Stimulated activated CD8-positive, alpha-beta memory T cell treated with anti-CD3 and anti-CD28 coated beads, Interleukin-2, amount 100 ng/mL, for 1 hour (primary cell): ENCODE measurements at places on chromosomes 11 and 22.

GRCh38 chr11:115054570-115055538, 376.5 kb downstream of the NXPE2 start:
- DNase-seq = no peak

GRCh38 chr11:34086554-34087283, 18.7 kb upstream of the NAT10 start:
- no peak for DNase-seq

DNA sequence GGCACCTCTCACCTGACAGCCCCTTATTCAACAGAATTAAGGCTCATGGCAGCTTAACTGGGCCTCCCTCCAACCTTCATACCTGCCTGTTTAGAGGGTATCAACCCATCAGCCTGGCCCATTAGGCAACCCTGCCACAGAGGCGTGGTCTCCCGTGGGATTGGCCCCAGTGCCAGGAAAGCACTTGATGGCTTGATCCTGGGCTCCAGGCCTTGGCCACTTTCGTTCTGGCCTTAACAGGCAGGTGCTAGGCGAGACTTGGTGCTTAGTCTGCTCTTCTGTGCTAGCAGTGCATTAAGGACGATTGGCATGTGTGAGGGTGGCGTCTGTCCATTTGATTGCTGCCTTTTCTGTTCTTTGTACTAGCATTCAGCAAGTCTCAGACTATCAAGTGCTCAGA, 75.2 kb downstream of the CABIN1 start:
- DNase-seq = no peak

GRCh38 chr11:130204703-130205095, 45.1 kb downstream of the ST14 start:
- no peak for DNase-seq

GRCh38 chr11:59866836-59867235, 549 bp upstream of the TCN1 start:
- DNase-seq = no peak

GRCh38 chr11:119928047-119928446, 199.0 kb upstream of the NECTIN1 start:
- no peak for DNase-seq

- DNase-seq = no peak
These were observed 17.5 kb downstream of the GLB1L2 start for GRCh38 chr11:134349109-134349801.

DNA sequence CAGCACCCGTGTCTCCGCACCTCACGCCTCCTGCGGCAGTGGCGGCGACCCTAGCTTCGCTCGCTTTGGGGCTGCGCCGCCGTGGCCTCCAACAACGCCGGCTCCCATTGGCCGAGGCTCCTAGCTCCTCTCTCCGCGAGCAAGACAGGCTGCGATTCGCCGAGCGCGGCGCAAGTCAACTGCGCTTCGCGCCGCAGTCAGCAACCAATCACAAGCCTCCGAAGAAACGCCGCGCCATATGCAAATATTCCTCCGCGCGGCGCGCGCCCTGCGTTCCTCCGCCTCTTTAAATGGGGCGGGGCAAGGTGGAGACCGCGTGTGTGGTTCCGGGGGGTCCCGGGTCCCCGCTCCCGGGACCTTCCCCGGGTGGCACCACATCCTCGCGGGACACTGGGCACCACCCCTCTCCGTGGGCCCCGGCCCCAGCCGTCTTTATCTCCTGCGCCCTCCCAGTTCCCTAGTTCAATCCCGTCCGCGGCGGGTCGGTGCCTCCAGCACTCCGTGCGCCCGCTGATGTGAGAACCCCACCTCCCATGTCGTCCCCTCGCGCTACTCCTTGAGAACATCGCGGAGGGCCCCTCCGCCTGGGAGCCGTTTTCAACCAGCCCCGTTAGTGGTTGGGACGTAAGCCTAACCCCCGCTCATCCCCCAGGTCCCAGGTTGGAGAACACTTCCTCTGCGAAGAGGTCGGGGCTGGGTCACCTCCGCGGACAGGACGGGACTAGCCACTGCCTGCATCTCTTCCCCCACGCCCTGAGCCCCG, at the start of gene NAP1L4:
Gene NAP1L4, minus strand, starts transcription at position 96 of the 763 bp plus-strand sequence. CDS start 13,109 bp downstream, outside the sequence.
- peak; percentile 92 for DNase-seq

DNA sequence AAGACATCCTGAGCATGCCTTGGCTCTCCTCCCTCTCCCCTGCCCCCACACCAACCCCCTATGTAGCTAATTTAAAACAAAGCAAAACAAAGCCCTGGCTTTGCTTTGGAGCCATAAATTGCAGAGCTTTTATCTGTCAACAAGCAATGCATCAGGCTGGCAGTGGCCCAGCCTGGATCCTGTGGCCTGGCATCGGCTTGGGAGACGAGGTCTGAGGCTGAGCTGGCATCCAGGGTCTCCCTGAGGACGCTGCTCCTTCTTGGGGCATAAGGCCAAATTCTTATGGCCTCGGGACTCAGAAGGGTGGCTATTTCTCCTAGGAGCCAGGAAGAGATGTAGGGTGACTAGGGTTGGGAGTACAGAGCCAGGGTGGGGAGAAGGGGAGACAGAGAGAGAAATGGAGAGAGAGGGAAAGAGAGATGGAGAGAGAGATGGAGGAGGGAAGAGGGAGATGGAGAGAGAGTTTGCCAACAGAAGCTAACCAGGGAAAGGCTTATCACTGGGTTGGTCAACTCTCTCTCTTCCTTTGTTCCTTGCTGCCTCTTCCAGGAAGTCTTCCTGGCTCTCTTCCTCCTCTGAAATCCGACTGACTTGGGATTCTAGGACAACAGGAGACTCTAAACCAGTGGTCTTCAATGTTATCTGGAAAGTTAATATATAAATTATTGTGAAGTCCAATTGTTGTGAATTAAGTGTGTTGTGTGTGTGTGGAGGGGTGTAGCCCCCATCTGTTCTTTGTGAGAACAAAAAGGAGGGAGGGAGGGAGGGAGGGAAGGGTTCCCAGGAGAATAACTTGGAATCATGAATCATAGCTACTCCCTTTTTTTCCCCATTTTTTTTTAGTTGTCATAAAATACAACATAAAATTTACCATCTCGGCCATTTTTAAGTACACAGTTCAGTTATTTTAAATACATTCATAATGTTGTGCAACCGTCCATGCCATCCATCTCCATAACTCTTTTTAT, 29.1 kb downstream of the TSPAN18 start:
- DNase-seq = no peak

DNA sequence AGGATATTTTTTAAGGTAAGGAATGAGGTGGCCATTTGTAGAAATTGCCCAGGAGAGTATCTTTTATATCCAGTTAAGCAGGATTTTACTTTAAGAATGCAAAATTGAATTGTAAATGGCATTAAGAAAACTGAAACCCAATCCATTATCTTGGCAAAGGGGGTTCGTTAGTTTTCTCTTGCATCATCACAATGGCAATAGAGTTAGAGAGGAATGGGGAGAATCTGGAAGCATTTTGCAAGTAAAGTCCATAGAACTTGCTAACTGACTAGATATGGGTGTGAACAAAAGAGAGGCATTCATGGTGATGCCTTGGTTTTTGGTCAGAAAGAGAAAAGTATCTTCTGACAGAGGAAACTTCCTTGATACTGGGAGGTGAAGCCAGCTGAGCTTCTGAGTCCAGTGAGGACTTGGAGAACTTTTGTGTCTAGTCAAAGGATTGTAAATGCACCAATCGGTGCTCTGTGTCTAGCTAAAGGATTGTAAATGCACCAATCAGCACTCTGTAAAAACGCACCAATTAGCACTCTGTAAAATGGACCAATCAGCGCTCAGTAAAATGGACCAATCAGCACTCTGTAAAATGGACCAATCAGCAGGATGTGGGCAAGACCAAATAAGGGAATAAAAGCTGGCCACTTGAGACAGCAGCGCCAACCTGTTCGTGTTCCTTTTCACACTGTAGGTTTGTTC, 3.6 kb upstream of the CCDC117 start:
- no peak for DNase-seq

DNA sequence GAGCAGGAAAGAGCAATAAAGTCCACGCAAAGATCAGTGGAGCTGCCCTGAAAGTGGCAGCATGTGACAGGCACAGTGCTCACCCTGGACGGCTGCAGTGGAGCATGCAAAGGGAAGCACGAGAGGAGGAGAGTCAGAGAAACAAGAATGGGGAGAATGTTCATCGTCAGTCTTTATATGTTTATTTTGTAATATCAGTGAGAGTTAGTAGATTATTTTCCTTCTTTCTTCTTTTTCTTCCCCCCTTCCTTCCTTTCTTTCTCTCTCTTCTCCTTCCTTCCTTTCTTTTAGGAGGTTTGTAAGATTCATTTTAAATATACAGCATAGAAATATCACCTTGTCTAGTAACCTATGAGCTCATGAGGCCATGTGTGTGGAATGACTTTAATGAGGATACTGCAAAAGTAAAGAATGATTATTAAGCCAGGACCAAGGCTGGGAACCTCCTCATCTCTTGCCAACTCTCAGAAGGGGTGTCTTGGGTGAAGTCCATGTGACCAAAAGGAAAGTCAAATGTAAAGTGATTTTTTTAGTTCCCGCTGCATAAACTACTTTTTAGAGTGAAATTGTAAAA, 321.1 kb downstream of the AASDHPPT start:
- no peak for DNase-seq

- no peak for DNase-seq
These were observed 25.1 kb upstream of the TPH1 start for GRCh38 chr11:18071098-18071705.

GRCh38 chr11:17634776-17635550, 84.4 kb upstream of the MYOD1 start:
- no peak for DNase-seq

- no peak for DNase-seq
These were observed 10.9 kb upstream of the MRPL23 start for GRCh38 chr11:1936072-1936780.

DNA sequence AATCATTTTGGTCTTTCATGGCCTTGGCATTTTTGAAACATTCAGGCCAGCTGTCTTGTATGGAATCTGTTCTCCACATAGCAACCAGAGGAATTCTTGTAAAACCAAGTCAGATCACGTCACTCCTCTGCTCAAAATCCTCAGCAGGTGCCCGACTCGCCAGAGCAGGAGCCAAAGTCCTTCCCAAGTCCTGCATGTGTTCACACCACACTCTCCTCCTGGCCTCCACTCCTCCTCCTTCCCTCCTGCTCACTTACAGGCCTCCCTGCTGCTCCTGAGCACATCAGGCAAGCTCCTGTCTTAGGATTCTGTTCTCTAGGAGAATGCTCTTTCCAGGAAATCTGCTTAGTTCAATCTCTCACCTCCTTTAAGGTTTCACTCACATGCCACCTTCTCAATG, 6.9 kb upstream of the PSMC3 start:
- DNase-seq = no peak

- DNase-seq = no peak
These were observed 29.2 kb downstream of the PDGFD start for GRCh38 chr11:104134745-104135144.

- no peak for DNase-seq
These were observed 30.7 kb downstream of the PPP2R1B start for GRCh38 chr11:111735262-111736116.

GRCh38 chr11:57776031-57776521, 14.5 kb downstream of the CTNND1 start:
- DNase-seq = no peak

DNA sequence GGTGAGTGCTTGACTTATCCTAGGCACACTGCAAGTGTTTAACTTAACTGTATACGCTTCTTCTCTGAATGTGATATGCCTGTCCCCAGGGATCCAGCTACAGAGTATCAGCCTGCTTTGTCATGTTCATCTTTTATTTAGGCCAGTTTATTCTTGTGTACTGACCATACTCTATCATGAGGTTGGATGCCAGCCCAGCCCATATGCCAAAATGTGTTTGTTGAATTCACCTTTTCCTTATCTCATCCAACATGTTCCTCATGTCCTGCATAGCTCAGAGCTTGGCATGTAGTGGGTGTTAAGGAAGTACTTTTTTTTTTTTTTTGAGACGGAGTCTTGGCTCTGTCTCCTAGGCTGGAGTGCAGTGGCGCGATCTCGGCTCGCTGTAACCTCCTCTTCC, 116.2 kb downstream of the NCAM1 start:
- DNase-seq = no peak

- no peak for DNase-seq
These were observed 267.2 kb downstream of the TENM4 start for GRCh38 chr11:79173615-79174014.

DNA sequence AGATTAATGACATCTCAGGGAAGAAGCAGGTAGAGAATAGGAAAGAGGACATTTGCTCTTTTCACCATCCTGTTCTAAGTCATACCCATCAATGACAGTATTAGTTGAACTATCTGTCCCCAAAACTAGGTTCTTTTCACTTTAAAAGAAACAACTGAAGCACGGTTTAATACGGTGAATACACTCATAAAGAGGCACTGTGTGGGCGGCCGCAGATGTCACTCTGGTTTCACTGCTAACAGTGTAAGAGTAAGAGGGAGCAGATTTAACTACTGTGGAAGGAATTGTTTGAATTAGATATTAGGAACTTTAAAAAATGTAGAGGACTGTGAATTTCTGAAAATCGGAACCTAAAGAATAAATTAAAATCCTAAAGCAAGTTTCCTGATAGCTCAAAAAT, 49.5 kb downstream of the VSIG10L2 start:
- no peak for DNase-seq

- DNase-seq = no peak
These were observed 206.4 kb upstream of the E2F8 start for GRCh38 chr11:19447150-19447566.

GRCh38 chr11:61347916-61348461, 13.7 kb downstream of the CYB561A3 start:
- no peak for DNase-seq

DNA sequence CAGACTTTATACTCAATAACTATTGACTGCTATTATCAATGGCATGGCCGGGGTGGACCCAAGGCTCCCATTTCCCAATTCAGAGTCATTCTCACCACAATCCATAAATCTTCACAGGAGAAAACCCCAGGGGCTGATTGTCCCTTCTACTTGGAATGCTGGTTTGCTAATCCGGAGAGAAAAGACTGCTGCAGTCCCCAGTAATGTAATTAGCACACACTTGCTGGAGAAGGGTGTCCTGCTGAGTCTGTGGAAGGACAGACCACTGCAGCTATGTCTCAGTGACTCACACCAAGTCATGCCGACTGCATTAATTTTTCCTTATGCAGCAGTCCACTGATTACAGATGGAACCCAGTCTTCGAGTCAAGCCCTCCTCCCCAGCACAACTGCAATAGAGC, 5.9 kb upstream of the ETS1 start:
- DNase-seq = no peak

GRCh38 chr11:25432376-25432775, 899.6 kb upstream of the ANO3 start:
- no peak for DNase-seq

GRCh38 chr22:36771356-36772063, 4.4 kb downstream of the IFT27 start:
- no peak for DNase-seq

DNA sequence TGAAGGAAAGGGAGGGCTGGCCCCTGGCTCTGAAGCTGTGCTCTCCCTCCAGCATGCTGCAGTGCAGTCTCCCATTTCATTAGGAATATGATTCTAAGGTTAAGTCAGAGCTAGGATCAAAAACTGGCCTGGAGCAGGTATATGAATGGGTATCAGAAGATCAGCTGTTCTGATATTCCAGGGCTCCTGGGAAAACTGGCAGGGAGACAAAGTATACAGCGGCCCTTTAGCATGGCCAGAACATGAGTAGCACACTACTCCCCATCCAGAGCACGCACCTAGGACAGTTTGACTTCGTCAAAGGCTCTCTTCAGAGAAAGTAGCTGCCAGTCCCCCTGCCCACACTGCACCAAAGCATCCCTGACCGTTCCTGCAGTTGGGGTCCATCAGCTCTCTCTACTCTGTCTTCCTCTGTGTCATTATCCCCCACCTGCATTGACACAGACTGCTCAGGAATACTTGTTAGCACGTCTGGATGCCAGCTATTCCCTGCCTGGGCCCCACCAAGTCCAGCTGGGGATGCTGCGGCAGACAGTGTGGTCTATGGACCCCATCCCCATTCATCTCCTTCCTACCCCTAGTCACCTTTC, 4.0 kb upstream of the FCHSD2 start:
- DNase-seq = no peak

GRCh38 chr11:79241205-79241851, 199.5 kb downstream of the TENM4 start:
- no peak for DNase-seq
